ENCODE measurements at places on chromosomes 2 and 18.

- DNase-seq = peak; percentile 2
These were observed 593.3 kb upstream of the FANCL start for GRCh38 chr2:58834404-58834803.

- DNase-seq = no peak
These were observed 174.5 kb downstream of the CTIF start for GRCh38 chr18:48713309-48713708.

GRCh38 chr2:5938566-5938896, 246.3 kb downstream of the SOX11 start:
- DNase-seq = no peak

GRCh38 chr2:207202645-207203044, 36.9 kb upstream of the KLF7 start:
- no peak for DNase-seq

DNA sequence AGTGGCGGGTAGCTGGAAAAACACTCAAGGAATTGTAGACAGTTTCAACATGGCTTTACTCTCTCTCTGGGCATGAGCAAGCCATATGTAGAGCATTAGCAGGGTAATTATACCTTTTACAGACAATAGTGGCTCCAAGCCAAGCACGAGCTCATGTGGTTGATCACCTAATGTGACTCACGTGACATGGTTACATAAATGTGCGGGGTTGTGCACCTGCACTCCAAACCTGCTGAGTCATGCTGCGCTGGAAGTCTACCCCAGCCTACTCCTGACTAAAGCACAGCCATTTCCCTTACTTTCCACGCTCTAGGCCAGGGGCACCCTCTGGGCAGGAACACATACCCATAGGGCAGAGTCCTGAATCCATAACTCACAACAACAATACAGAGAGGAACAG, 232.8 kb downstream of the MBD5 start:
- DNase-seq = no peak

DNA sequence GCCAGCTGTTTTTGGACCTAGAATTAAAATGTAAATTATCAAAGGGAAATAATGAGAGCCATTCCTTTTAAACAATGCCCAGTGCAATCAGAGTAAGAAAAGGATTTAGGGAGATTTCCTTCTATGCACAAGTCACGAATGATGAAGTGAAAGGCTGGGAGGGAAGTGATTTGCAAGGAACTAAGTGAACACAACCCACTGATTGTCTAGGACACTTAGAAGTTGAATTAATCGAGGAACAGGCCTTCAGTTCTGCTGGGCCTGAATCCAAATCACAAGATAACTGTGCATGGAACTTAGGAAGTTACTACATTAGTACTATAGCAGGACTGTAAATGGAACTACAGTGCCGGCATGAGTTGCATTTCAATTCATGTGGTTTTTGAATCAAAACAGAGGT, 17.7 kb downstream of the MAP2 start:
- no peak for DNase-seq

DNA sequence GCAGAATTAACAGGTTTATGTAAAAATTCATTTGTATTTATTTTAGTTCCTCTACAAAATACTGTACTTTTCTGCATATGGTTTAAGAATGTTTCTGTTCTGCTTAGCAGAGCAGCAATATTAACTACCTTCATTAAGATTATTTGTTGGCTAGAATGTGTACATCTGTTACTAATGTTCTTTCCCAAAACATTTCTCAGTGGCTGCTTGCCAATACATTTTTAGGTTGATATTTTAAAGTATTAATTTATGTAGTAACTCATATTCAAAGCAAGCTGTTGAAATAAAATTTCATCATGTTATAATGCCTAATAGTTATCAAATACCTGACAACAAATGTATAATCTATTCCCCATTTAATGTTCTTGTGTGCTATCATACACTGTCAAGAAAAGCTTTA, 40.3 kb downstream of the PRKD3 start:
- no peak for DNase-seq

DNA sequence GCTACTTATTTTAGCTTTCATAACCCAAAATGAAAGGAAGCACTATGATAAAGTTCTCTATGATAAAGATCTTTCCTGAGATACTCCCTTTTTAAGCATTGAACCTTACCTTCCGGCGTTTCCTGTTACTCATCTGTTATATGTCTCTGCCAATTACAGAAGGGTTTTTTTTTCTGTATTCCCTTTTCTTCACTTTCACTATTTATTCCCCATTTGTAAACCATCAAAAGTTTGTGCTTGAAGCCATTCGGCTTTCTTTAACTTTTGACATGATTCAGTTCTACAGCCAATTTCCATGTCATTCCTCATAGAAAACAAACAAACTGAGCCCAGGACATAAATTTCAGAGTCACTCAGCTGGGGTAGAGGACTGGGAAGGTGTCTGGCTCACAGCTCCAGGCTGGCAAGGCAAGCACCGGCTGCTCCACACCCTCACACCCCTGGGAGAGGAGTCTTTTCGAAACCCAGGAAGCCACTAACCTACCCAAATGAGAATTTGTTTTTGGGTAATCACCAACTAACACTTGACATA, 429.4 kb upstream of the TRIB2 start:
- no peak for DNase-seq

GRCh38 chr18:62979900-62980299, 264.6 kb downstream of the PHLPP1 start:
- DNase-seq = no peak

DNA sequence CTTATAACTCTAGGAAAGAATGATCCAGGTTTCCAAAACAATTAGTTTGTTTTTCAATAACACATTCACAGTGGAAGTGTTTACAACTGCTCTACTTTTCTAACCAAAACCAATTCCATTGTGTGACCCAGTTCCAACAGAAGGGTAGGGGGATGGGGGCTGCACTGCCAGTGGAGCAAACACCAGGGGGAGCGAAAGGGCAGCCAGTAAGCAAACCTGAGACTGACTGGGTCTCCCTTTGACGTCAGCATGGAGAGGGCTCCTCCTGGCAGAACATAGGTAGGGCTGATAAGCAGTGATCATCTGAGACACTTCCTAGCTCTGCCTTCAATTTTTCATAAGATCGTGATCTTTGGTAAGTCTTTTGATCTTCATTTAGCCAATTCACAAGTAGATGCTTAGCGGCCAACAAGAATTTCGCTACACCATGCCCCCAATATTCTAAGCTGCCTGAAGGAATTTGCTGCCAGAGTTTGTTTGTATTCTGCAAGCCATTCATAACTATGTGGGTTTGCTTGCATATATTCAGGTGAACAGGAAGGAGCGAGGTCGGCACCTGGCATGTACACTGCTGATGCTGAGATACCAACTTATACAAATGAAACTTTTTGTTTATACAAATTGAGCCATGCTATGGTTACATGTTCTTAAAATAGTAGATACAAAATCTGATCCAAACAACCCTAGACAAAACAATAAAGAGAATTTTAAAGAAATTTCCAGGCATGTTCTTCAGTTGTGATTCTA, 45.9 kb downstream of the ST6GAL2 start:
- DNase-seq = no peak

- DNase-seq = no peak
These were observed 716.1 kb downstream of the DCC start for GRCh38 chr18:53056064-53056463.

- no peak for DNase-seq
These were observed 262.9 kb downstream of the HNMT start for GRCh38 chr2:138227195-138227594.

DNA sequence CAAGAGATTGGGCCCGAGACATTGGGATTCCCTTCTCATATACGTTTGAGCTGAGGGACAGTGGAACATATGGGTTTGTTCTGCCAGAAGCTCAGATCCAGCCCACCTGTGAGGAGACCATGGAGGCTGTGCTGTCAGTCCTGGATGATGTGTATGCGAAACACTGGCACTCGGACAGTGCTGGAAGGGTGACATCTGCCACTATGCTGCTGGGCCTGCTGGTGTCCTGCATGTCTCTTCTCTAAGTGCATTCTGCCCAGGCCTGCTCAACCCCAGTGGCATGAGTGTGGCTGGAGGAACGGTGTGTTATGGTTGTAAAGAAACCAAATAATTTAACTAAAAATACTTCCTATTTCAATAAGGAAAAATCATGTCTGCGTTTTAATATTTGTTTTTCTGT, 29.9 kb downstream of the CPO start:
- no peak for DNase-seq

DNA sequence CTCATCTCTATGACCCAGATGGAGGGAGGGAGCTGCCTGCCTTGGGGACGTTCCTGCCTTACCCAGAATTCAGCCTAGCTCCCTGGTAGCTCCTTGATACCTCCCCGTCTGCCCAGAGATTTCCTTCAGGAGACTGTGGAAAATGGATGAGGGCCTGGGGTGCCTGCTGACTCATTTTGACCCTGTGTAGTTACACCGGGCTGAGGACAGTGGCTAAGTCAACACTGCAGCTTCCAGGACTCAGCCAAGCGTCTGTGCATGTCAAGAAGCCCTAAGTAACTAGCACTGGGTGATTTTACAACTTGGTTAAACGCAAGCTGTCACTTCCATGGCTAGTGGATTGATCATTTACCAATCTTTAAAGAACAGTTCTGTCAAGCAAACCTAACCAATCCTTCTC, 23.3 kb upstream of the EPAS1 start:
- DNase-seq = no peak

DNA sequence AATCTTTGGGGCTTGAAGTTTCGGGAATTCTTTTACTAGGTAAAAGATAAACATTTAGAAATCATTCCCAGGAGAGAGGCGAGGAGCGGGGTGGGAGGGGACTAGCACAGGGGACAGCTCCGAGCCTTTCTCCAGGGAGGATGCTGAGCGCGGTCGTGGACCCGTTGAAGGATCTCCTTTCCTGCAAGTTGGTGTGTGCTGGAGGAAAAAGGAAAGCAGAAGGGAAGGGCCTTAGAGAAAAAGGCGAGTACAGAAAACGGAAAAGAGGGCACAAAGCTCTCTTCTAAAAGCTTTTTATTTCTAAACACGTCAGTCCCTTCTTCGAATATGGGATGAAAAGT, 640 bp downstream of the SLC39A6 start:
- DNase-seq = no peak

- peak; percentile 44 for DNase-seq
These were observed at the start of gene KCTD1 for GRCh38 chr18:26548415-26549262. KCTD1 (minus strand) TSS chr18:26548553; CDS start chr18:26548536, 17 bp downstream.
